Mucosa of descending colon (tissue), 3 donors: ENCODE measurements at places on chromosomes 6 and 20.

DNA sequence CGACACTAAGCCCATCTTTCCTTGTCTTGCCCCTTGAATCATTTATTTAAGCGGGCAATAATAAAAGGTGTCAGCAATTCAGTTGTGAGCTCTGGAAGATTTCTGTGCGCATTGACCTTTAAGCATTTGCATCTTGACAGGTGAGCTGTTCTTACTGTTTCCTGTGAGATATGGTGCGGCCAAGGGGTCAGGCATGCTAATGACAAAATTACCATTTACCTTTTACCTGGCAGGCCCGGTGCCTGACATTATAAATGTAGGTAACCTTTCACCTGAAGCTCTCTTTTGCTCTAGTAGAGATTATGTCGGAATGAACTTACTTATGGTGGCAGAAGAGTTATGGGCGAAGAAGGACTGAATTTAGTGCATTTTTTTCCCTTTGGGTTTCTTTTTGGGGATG, 89.3 kb upstream of the EEF1E1 start:
- no peak for DNase-seq

GRCh38 chr20:37622728-37623127, 71.1 kb upstream of the CTNNBL1 start:
- DNase-seq = no peak

- no peak for DNase-seq
Observed at GRCh38 chr20:57495978-57496377, 29.0 kb downstream of the CTCFL start.

DNA sequence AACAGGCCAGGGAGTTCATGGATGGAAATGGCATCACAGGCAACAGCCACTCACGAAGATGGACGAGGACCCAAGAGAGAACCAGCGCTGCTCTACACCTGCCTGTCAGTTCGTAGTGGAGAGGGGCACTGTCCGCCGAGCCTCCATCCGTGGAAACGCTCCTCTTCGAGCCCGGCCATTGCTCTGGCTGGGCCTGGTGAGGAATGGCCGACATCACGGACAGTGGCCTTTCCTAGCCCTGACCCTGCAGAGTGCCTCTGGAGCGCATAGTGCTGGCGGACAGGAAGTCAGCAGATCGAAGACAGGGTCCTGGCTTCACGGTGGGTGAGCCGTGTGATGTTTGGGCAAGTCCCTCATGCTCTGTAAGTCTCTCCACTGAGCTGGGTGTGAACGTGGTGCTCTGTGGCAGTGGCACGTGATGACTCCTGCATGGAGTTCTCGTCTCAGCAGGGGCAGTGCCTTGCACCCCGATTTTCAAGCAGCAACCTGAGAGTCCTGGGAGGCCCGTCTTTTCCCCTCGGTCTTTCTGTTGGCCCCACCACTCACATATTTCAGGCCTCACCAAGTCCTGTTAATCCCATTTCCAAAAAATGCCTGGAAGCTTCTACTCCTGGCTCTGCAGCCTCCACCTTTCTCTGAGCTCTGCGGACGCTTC, 214.4 kb downstream of the ERMARD start:
- no peak for DNase-seq

- DNase-seq = no peak
Observed at GRCh38 chr6:12750416-12750815, 33.8 kb downstream of the PHACTR1 start.

DNA sequence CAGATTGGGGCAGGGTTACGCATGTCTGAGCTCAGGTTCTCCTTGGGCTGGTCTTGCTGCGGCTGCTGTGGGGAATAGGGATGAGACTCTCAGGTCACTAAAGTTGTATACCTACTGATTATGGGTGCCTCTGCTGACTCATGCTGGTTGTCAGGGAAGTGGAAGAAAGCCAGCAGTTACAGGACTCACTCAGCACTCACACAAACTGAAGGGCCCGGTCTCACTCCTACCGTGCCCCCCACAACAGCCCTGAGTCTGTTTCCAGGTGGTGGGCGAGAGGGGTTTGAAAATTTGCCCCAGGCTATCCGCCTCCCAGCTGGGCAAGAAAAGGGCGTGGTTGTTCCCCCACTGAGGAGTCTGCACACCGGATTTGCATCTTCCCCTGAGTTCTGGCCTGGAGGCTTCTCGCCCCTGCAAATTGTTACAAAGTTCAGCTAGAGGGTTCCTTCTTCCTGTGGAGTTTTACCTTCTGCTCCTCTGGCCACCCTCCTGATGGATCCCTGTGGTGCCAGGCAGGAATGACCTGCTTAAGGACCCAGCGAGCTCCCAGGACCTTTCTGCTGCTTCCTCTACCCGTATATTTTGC, 659.2 kb downstream of the HDGFL1 start:
- no peak for DNase-seq

GRCh38 chr20:49345524-49345923, 67.7 kb upstream of the ZNFX1 start:
- no peak for DNase-seq

DNA sequence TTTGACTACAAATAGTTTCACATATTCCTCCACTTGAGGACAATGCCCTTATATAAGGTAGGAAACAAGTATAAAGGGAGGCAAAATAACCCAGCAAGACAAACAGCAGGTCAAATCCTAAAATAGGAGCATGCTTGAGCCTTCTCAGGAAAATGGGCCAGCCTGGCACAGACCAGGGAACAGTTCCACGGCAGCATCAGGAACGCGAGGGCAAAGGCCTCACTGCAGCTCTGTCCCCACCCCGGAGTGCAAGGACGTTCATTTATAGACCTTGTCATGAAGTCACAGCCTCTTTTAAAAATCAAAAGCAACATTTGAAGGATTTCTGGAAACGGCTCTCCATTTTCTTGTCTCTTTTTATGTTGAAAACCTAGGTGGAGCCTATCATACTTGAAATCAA, 17.1 kb downstream of the PDE10A start:
- DNase-seq = no peak

- no peak for DNase-seq
Observed at GRCh38 chr6:140609321-140609720, 1234.9 kb upstream of the CITED2 start.

DNA sequence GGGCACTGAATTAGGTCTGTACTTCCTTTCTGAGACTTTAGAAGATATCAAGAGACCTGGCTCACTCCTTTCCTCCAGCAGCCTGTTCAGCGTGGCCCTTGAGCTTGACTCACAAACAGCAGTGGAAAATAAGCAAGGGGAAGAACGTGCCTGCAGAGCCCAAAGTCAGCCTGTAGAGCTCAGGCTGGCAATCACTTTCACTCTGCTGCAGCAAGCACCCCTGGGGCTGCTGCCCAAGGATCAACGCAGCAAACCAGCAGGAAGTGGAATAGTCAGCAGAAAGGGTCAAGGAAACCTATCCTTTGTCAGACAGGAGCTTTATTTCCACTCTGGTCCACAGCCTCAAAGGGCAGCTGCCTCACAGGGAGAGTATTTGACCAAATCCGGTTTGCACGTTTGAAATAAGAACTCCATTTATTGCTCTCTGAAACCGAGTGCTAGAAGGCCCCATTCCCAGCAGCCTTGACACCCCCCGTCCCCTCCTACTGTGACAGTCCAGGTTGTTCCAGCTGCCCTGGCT, 77.4 kb downstream of the PRDM1 start:
- DNase-seq = peak; percentile 58

DNA sequence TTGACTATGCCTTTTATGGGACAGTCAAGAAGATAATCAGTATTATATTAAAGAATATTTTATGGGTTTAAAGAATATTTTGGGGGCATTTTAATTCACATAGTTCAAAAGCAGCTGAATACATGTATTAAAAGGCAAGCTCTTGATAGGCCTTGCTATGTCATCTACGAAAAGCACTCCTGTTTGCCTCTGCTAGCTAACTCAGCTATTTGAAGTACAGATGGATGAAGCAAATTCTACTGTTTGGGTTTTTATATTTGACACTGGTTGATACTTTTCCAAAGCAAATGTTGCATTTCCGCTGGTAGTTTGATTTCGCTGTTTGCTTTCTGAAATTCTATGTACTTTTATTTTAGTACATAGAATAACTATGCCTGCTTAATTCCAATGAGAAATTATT, 47.0 kb downstream of the SLC22A3 start:
- no peak for DNase-seq

DNA sequence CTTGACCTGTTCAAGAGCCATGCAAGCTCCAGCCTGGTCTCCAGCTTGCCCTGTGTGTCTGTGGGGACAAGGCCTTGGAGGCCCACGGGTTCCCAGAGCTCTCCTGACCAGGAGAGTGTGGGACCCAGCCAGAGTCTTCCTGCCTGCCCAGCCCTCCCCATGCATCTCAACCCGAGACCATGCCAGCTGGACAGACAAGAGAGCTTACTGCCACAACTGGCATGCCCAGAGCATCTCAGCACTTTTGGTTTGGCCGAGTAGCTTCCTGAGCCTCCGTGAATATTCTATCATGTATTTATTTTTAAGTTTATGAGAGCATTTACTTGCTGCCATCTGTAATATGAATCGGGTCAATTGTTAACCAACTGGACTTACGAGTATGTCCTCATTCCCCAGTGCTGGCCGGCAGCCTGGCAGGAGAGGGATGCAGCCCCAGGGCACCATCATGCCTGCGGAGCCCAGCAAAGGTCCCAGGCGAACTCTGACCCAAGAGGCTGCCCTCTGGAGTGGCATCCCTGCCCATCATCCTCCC, 14.9 kb downstream of the IP6K3 start:
- DNase-seq = no peak

DNA sequence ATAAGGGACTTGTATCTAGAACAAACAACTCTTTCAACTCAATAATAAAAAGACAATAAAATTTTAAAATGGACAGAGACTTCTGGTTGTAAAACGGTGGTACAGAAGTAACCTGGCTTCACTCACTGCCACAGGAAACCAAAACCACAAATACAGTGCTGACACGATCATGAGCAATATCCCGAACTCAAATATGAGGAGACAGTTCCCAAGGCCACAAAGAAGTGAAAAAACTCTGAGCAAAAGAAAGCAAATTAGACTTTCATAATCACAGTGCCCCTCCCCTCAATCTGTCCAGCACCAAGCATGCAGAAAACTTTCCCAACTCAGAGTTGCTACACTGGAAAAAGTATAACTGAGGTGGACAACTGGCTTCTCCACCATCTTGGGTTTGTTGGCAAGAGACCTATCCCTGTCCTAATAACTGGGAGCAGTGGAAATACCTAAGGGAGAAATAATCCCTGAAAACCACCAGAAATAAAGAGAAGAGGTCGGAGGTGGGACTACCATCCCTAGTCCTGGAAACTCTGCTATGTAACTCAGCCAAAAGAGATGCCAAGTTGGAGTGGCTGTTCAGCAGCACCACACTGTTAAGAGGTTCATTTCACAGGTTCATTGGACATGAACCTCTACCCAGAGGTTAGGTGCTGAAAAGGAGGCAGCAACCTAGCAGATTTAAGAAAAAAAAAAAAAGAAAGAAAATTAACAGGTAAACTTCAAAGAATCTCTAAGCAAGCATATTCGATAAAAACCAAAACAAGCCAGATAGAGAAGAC, 55.5 kb downstream of the REV3L start:
- DNase-seq = no peak

DNA sequence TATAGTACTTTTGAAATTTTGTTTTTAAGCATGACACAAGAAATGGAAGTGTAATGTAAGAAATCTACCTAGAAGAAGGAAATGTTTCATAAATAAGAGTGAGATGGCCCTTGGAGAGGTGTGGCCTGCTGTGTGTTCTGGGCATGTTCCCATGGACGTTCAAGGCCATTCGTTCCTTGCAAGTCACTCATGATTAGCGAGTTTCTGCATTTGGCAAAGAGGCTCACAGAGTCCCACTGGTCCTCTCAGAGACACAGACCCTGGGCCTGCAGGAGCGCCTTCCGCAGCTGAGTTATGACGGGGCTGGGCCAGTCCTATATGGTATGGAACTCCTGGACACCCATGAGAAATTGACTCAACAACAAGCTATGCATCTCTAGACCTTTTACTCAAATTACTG, 7.2 kb downstream of the THBS2 start:
- DNase-seq = no peak

GRCh38 chr6:20412682-20413073, 11.0 kb downstream of the E2F3 start:
- DNase-seq = no peak

GRCh38 chr6:137412562-137412961, 81.6 kb downstream of the OLIG3 start:
- DNase-seq = no peak

DNA sequence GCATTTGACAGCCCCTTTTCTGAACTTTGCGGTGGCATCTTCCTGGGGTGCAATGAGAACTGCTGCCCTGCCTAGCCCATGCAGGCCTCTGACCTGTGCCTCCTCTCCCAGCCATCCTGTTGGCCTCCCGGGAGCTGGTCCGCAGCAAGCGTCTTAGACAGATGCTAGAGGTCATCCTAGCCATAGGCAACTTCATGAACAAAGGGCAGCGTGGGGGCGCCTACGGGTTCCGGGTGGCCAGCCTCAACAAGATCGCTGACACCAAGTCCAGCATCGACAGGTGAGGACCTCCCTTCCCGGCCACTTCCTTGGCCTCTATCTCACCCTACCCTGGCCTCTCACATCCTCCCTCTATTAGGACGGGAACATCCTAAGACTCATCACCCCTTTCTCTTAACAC, 37.6 kb downstream of the MOCS1 start:
- no peak for DNase-seq

GRCh38 chr20:39946053-39946810, 742.8 kb downstream of the MAFB start:
- DNase-seq = no peak

DNA sequence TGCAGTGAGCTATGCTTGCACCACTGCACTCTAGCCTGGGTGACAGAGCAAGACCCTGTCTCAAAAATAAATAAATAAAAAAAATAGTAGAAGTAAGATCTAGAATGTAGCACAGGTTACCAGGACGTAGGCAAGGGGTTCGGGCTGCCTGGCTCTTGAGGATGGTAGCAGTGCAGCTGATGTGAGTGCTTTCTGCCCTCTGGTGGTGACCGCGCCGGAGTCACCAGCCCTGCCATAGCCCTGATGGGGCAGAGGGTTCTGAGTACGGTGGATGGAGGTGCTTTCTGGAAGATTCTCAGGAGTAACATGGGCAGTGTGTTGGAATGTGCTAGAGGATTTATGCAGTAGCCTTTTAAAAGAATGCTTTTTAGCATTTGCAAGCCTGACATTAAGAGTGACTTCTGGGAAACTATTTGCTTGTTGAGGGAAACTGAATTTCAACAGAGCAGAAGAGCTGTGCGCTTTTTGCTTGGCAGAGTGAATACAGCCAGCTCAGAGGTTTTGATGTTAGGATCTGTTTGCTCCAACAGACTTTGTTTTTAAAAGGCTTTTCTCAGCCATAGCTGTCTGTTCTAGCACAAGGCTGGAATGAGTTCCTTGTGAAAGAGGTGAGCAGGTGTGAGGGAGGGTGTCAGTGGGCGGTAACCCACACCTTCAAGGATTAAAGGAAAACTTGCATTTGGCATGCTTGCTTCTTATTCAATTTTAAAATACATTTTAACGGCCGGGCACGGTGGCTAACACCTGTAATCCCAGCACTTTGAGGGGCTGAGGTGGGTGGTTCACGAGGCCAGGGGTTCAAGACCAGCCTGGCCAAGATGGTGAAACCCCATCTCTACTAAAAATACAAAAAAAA, 65.9 kb downstream of the PTPN1 start:
- peak; percentile 88 for DNase-seq

- no peak for DNase-seq
Observed at GRCh38 chr6:16166871-16167608, 38.2 kb downstream of the MYLIP start.
